Hair follicle dermal papilla cell (primary cell): ENCODE measurements at places on chromosomes 1 and 21. TPM values are rescaled to one million over a fixed set of nuclear protein-coding genes. Genes with fewer than 3 reads are reported as not detected.

APP gene
- 624 and 823 TPM in 2 replicates for total RNA-seq

SEMA4A gene
- total RNA-seq: 0.97 and 3.2 TPM in 2 replicates

RIMKLA gene
- not detected in 2 replicates for total RNA-seq

INKA2 gene
- total RNA-seq: 1.6 and 2.4 TPM in 2 replicates

ATF3 gene
- total RNA-seq: 9.1 and 10.4 TPM in 2 replicates

ARHGAP29 gene
- total RNA-seq: 187 and 219 TPM in 2 replicates

S100A1 gene
- not detected in 2 replicates for total RNA-seq

OR2M4 gene
- under 0.01 and 0.12 TPM in 2 replicates for total RNA-seq

MLLT11 gene
- 2.3 and 2.8 TPM in 2 replicates for total RNA-seq

CCDC24 gene
- 3.0 and 3.1 TPM in 2 replicates for total RNA-seq

PRAMEF1 gene
- not detected in 2 replicates for total RNA-seq

EPS15 gene
- 65.5 and 77.7 TPM in 2 replicates for total RNA-seq

SPRR2B gene
- not detected in 2 replicates for total RNA-seq

FMO3 gene
- total RNA-seq: 0.16 and 0.61 TPM in 2 replicates

ADAM30 gene
- not detected in 2 replicates for total RNA-seq

APOBEC4 gene
- not detected in 2 replicates for total RNA-seq

AZIN2 gene
- total RNA-seq: 6.7 and 14.0 TPM in 2 replicates

NCMAP gene
- not detected in 2 replicates for total RNA-seq

MEGF6 gene
- total RNA-seq: 16.6 and 19.2 TPM in 2 replicates

FLG2 gene
- total RNA-seq: not detected in 2 replicates

SLC44A3 gene
- 1.7 and 3.2 TPM in 2 replicates for total RNA-seq

SLC45A3 gene
- total RNA-seq: 0.73 and 1.1 TPM in 2 replicates

OR2T11 gene
- total RNA-seq: not detected in 2 replicates

LCE1B gene
- not detected in 2 replicates for total RNA-seq

KLHDC8A gene
- total RNA-seq: not detected in 2 replicates

PCSK9 gene
- total RNA-seq: 14.8 and 18.3 TPM in 2 replicates

DSCAM gene
- 0.32 and 0.36 TPM in 2 replicates for total RNA-seq

GPR25 gene
- total RNA-seq: not detected in 2 replicates

PGLYRP4 gene
- total RNA-seq: not detected in 2 replicates

RAB25 gene
- total RNA-seq: not detected in 2 replicates

AKR7A3 gene
- total RNA-seq: 0.85 and 1.1 TPM in 2 replicates

SLC26A9 gene
- total RNA-seq: 0.12 TPM in 1 of 2 replicates, not detected in the other

EDN2 gene
- total RNA-seq: not detected in 2 replicates

TSTD1 gene
- total RNA-seq: 1.5 TPM in 1 of 2 replicates, not detected in the other

SELP gene
- total RNA-seq: not detected in 2 replicates

FMN2 gene
- 9.4 and 12.8 TPM in 2 replicates for total RNA-seq

HEYL gene
- total RNA-seq: under 0.01 and 0.16 TPM in 2 replicates

FTCD gene
- 0.32 TPM in 1 of 2 replicates, not detected in the other for total RNA-seq

PDPN gene
- 8.0 and 8.1 TPM in 2 replicates for total RNA-seq

HES2 gene
- total RNA-seq: under 0.01 TPM in 1 of 2 replicates, not detected in the other

ZMYND12 gene
- total RNA-seq: 0.65 and 1.3 TPM in 2 replicates

MAP3K6 gene
- total RNA-seq: 48.1 and 60.8 TPM in 2 replicates

IKBKE gene
- total RNA-seq: 14.1 and 16.6 TPM in 2 replicates

KCNE2 gene
- total RNA-seq: 0.16 TPM in 1 of 2 replicates, not detected in the other

PADI3 gene
- 0.12 TPM in 1 of 2 replicates, not detected in the other for total RNA-seq

GPR37L1 gene
- total RNA-seq: not detected in 2 replicates

TIE1 gene
- total RNA-seq: not detected in 2 replicates

IQGAP3 gene
- total RNA-seq: 6.5 and 7.7 TPM in 2 replicates

RAB29 gene
- 37.2 and 37.5 TPM in 2 replicates for total RNA-seq

CELA2A gene
- not detected in 2 replicates for total RNA-seq

TMPRSS2 gene
- not detected in 2 replicates for total RNA-seq

KIF26B gene
- 74.8 and 81.5 TPM in 2 replicates for total RNA-seq

APCS gene
- not detected in 2 replicates for total RNA-seq
